Suppressor macrophage treated with lipopolysaccharide for 1 hour (primary cell): ENCODE measurements at places on chromosomes 12 and 14.
A peak's percentile ranks its signal among the peaks of the same experiment; 100 is the strongest.

- DNase-seq, result peak; percentile 65
Measured at GRCh38 chr12:12561371-12562015, 1.2 kb downstream of the DUSP16 start.

DNA sequence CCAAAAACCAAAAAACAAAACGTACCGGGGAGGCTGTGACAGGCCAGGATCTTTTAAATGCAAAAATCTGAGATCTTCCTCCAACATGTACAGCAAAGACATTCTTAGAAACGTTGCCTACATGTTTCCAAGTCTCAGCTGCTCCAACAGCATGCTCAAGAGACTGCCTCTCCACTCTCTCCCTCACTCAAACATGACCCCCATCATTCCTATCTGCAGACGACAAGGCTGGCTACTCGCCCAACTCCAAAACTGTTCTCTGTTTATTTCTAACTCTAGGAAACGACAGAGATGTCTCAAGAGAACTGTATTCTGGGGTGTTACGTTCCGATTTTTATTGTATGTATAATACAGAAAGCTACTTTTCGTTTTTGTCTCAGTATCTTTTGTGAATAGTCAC, 57.5 kb upstream of the TMCC3 start:
- DNase-seq, result no peak

DNA sequence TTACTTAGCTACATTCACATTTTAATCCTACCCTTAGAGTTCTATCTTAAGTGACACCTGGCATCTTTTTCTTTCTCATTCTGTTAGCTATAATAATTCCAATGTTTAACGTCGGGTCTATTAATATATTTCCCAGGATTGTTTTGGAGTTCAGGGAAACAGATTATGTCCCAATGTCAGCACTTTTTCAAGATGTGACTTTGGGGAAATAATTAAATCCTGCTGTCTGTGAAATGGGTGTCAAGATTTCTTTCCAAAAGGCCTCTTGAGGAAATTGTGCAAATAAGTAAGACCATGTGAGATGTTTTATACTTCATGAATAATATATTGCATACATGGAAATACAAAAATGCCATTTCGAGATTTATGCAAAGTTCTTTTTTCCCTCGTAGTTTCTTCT, 887.6 kb upstream of the SEL1L start:
- DNase-seq, result no peak

DNA sequence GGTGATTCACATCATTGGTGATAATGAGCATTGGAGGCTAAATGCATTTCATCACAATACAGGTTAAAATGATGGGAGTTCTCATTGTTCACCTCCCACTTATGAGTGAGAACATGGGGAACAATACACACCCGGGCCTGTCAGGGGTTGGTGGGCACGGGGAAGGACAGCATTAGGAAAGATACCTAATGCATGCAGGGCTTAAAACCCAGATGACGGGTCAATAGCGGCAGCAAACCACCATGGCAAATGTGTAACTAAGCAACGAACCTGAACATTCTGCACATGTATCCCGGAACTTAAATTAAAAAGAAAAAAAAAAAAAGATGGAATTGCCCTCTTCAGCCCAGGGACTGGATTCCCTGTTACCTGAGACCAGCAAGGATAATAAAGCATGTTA, 2.3 kb upstream of the LUM start:
- no peak for DNase-seq

GRCh38 chr12:113755098-113755497, 211.0 kb downstream of the RBM19 start:
- DNase-seq, result no peak

- DNase-seq, result no peak
Measured at GRCh38 chr14:59961518-59962062, 41.6 kb downstream of the LRRC9 start.

DNA sequence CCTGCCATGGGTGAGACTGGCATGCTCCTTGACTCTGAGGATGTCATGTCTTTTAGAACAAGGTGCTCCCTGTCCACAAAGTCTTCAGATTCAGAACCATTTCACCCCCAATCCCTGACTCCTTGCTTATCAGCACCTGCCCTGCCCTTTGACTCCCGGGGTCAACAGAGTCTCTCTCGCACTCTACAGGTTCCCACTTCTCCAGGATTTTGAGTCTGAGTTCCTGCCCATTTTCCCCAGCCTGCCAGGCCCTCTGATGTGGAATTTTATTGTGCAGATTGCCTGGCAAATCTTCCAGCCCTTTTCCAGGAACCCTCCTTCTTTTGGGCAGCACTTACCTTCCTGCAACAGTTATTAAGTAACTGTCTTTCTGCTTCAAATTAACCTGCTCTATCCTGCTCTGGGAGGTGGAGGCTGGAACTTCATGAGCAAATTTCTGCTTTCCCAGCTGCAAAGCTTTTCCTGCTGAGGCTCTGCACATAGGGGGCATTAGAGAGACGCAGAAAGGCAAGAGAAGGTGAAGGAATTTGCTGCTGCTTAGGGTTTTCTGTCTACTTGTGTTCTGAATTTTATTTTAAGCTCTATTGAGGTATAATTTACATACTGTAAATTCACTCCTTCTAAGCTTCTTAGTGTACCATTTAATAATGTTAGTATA, 259.1 kb downstream of the PCNX1 start:
- peak; percentile 49 for DNase-seq

DNA sequence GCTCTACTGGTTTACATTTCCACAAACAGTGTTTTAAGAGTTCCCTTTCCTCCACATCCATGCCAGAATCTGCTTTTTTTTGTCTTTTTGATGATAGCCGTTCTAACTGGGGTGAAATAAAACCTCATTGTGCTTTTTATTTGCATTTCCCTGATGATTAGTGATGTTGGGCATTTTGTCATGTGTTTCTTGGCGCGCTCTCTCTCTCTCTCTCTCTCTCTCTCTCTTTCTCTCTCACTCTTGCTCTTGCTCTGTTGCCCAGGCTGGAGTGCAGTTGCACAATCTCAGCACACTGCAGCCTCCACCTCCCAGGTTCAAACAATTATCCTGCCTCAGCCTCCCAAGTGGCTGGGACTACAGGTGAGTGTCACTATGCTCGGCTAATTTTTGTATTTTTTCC, 9.6 kb upstream of the MIS18BP1 start:
- no peak for DNase-seq

- no peak for DNase-seq
Measured at GRCh38 chr12:93638954-93639353, 38.2 kb upstream of the CRADD start.

DNA sequence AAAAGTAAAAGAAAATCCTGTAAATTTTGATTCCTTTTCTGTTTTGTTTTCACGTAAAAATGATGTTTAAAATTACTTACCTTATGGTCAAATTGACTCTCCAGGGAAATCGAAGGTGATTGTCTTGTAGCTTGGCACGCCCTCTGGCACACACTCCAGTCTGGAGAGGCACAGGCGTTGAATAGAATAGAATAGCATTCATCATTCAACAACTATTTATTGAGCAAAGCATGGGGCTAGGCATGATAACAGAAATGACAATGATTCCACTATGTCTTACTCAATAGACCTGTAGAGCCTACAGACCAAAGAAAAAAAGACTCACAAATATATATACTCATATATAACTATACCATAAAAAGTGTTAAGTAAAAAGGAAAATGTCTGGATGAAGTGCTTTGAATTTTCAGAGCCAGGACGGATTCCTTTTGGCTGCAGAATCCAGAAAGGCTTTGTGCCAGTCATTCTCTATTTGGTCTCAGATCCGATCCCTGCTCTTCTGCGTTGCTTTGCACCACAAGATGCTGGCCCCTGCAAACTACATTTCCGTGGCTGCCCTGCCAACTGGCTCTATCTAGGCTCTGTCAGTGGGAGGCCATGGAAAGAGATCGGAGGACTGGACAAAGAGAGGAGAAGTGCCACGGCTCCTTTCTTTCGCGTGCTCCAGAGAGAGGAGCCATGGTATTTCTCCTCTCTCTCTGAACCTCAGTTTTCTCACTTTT, 231.8 kb downstream of the CRADD start:
- DNase-seq, result no peak

- peak; percentile 53 for DNase-seq
Measured at GRCh38 chr14:100440207-100440631, 117.1 kb downstream of the SLC25A47 start.

DNA sequence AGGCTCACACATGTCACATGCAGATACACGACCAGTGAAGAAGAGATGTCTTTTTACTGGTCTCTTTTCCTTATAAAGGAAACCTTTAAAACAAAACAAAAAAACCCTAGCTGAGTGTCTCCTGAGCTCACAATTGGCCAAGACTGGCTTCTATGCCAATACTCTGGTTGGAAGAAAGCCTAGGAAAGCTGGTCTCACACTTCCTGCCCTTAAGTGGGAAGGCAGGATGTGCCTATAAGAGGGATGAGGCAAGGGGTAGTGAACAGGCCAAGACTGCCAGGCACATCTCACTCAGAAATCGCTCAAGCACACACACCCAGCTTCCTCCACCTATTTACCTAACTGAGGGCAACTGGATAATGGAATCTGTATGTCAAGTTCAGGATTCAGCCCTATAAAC, 50.0 kb downstream of the SOCS2 start:
- no peak for DNase-seq

DNA sequence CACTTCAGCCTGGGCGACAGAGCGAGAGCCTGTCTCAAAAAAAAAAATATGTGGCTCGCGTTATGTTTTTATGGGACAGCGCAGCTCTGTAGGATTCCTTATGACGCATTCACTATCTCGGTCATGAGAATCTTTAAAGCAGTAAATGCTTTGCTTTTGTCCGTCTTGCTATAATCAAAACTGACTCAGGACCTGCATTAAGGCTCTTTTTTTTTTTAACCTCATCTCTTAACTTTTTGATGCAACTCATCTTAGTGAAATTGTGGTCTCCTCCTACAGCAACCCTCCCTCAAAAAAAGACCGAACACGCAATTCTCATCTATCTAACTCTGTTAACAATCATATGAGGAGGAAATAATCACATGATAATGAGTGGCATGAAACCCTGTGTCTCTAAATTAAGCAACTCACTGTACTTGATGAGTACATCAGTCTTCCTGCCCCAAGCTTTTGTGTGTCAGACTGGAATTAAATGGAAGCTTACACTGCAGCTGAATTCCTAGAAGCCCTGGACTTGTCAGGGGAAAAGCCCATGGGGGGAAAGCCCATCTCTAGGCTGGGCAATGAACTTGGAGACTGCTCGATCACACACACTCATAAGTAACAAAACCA, 4.3 kb downstream of the P2RX4 start:
- DNase-seq, result peak; percentile 98

DNA sequence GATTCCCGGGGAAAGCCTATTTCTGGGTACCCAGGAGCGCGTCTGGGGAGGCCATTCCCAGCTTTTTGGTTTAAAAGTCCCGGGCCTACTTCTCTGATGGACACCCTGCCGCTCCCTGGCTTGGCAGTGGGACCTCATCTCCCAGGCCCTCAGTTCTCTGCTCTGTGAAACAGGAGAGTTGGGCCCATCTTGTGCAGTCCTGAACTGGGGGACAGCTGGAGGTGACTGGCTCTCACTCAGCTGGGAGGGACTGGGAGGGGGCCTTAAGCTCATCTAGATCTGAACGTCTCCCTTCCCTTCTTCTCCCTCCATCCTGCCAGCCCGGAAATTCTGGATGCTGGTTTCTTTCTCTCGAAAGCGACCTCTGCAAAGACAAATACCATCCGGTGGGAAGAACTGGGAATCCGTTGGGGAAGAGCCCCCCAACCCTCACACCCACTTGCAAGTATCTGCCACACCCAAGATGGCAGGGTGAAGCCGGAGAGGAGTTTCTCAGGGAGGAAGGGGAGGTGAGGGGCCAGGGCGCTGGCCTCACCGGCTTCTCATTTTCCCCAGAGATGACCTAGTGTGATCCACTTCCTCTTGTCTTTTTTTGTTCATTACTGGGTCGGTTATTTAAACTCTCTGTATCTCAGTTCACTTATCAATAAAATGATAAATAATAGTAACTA, 1.4 kb downstream of the RIN3 start:
- DNase-seq, result peak; percentile 44

GRCh38 chr14:101551729-101552595, 9.3 kb upstream of the DIO3 start:
- no peak for DNase-seq

GRCh38 chr12:26122681-26123481, 2.0 kb downstream of the BHLHE41 start:
- DNase-seq, result peak; percentile 83

DNA sequence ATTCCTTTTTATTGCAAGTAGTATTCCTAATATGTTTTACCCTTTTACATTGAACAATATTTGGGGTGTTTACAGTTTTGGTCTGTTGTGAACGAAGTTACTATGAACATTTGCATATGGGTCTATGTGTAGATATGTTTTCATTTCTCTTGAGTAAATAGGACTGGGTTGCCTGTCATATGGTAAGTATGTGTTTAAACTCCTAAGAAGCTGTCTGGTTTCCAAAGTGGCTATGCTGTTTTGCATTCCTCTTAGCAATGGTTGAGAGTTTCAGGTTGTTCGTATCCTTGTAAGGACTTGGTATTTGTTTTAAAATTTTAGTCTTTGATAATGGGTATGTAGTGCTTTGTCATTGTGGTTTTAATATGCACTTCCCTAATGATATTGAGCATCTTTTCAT, 6.3 kb downstream of the METAP2 start:
- DNase-seq, result no peak

- no peak for DNase-seq
Measured at GRCh38 chr14:57227083-57227482, 41.6 kb downstream of the EXOC5 start.

DNA sequence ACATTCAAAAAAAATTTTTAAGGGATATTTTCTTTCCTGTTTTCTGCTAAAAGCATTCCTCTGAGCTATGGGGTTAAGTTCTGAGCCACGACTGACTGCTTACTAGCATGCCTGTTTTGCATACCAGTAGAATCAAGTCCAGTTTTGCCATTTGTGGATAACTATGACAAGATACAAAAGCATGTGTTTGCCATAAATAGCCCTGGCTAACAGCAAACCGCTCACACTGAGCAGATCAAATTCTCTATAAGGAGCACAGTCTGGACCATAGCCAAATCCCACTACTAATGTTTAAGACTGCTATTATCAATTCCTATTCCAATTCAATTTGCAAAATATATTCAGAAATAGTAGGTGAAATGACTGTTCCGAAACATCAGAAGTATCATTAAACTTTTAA, 3.2 kb downstream of the CFL2 start:
- DNase-seq, result no peak

GRCh38 chr12:67795236-67795635, 146.7 kb downstream of the DYRK2 start:
- DNase-seq, result no peak

DNA sequence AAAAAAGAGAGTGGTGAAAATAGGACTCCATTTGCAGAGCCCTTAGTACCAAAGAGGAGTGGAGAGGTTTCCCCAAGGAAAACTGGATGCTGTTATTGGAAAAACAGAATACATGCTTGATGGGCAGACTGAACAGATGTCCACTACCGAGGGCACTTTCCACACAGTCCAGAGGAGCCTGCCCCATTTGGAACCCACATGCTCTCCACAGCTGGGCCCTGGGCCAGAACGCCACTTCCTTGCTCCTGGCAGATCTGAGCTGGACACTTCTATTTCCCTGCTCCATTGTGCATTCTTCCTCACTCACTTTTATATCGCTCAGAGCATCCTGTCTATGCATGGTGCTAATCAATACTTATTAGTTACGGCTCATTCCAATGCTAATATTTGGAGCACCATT, 249.9 kb downstream of the SLC15A4 start:
- DNase-seq, result no peak
